ENCODE measurements at places on chromosomes 2 and 18.

GRCh38 chr2:217419055-217419671, 559.3 kb upstream of the TNP1 start:
- no peak for DNase-seq

GRCh38 chr2:155547571-155547970, 785.0 kb downstream of the NR4A2 start:
- no peak for DNase-seq

DNA sequence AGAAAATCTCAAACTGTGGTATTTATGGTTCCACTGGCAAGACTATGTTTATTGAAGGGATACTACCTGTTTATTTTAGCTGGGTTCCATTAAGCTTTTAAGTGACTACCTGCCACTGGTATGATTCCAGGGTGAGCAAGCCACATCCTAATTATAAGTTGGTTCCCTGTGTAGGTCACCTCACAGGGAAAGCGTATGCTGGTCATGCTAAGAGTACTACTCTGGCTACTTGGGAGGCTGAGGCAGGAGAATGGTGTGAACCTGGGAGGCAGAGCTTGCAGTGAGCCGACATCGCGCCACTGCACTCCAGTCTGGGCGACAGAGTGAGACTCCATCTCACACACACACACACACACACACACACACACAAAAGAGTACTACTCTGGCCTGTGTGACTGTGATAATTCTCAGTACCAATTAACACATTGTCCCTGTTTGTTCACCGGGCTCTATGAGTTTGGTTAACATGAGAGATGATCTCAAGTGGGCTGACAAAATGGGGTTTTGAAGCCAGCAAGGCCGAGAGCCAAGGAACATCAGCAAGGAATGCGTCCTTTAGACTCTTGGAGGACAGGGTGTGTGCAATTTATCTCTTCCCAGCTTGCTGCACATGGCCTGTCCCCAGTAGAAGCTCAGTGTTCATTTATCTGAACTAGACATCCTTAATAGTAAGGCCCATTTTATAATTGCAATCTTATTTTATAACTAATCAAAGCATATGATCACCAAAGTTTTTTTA, 15.2 kb upstream of the ITSN2 start:
- DNase-seq = no peak

- DNase-seq = no peak
These were observed 96.2 kb upstream of the SNTG2 start for GRCh38 chr2:854460-854859.

- no peak for DNase-seq
These were observed 232.4 kb upstream of the HNRNPA3 start for GRCh38 chr2:176979981-176980710.

DNA sequence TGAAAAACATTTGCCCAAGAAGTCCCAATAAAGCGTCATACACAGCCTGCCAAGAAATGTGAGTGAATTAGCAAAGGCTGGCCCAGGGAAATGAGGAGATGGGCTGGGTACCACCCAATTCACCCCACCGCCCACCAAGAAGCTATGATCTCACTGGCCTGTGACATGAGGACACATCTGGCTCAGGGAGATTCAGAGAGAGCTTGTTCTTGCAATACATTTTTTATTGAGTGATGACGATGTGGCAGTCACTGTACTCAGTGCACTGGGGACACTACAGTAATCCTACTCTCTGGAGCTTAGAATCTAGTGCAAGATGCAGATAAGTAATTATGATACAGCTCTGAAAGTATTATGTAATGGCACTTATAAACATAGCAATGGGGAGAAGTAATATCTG, 64.6 kb upstream of the IGFBP2 start:
- DNase-seq = no peak

DNA sequence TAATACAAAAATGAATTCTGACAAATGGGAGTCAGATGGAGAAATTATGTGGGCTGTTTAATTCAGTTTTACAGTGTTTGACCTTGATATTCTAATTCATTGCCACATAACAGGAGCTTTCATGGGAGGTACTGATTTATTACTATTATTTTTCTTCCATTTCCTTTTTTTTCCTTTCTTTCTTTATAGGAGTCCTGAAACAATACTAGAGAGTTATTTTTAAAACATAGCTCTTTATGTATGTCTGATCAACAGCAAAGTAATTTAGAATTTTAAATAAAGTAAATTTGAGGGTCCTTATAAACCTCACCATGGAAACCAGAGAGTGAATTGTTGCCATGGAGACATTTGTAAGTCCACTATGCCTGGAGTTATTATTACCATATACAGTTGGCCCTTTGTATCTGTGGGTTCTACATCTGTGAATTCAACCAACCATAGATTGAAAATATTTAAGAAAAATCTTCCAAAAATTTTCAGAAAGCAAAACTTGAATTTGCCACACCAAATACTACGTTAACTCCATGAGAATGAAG, 40.9 kb upstream of the PPP4R1 start:
- no peak for DNase-seq

- no peak for DNase-seq
These were observed 135.2 kb downstream of the BARD1 start for GRCh38 chr2:214674278-214674677.

GRCh38 chr2:113060396-113060795, 1.4 kb downstream of the IL36RN start:
- DNase-seq = no peak

DNA sequence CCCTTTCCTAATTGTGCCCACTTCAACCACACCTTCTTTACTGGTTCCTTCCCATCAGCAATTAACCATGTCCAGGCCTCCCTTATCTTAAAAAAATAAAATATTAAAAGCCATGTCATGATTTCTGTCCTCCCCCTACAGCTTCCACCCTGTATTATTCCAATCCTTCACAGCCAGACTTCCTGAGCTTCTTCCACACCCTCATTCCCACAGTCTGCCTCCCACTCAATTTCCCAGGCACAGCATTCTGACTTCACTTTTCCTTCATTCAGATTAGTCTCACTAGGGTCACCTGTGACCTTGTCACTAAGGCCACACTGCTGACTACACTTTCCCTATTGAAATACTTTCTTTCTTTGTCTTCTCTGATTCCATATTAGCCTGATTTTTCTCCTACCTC, 159.4 kb downstream of the DIS3L2 start:
- DNase-seq = no peak

DNA sequence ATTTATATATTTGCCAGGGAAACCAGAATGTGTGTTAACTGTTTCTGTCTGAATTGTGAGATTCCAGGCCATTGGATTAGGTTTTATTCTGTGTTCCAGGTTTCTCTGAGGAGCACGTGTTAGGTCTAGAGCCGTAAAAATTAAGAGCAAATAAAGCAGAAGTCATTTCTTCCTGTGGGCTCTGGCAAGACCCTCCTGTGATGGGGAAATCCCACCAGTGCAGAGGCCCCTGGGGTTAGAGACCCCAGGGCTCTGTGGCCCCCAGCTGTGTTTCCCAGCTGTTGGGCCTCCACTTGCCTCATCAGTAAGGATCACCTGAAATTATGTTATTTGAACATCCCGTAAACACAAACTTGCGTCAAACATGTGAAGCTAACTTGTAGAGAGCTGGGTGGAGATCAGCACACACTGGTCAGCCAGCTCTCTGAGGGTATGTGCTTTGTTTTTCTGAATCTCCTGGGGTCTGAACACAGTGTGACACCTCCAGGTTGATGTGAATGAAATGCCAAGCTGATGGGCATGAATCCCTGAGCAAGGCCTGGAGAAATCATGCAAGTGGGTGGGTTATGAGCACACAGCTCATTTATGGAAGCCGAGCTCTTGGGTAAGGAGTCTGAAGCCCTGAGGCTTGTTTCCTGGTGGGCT, 50.3 kb downstream of the HK2 start:
- DNase-seq = no peak

DNA sequence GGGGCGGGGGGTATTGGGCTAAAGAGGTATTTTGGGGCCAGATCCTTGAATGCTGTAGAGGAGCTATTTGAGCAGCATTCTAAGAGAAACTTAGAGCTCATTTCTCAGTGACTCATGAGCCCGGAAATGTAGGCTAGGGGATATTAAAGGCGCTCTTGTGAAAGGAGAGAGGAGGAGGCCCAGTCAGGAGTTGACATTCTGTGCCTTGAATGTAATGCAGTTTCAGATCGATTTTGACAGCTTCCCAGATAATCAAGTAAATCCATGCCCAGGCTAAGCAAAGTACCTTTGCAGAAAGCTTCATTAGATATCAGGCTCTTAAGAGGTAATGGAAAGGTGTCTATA, 1.5 kb downstream of the CAB39 start:
- no peak for DNase-seq

DNA sequence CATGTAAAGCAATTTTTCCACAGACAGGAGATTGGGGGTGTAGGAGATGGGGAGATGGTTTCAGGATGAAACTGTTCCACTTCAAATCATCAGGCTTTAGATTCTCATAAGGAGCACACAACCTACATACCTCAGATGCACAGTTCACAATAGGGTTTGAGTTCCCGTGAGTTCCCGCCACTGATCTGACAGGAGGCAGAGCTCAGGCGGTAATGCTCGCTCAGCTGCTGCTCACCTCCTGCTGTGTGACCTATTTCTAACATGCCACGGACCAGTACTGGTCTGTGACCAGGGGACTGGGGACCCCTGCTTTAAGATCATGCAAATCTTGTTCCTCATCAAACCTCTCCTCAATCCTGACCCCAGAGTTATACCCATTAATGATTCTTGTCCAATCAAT, 70.1 kb downstream of the RPE start:
- DNase-seq = no peak

GRCh38 chr2:1499033-1499795, 86.0 kb downstream of the TPO start:
- DNase-seq = no peak

DNA sequence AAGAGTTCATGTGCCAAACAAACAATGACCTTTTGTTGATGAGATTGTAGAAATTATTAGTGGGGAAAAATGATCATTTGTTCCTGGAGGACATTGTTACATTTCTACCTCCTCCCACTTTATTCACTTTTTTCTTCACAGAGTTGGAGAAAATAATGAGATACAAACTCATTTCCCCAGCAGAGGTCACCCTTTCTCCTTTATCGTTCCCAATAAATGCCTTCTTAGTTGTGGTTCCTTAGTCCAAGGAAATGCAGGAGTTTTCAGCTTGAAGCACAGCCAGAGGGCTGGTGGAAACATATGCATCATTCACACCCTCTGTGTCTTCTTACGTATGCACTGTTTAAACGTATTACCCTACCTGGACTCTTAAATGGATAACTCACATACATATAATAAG, 108.8 kb downstream of the SLC4A3 start:
- no peak for DNase-seq

DNA sequence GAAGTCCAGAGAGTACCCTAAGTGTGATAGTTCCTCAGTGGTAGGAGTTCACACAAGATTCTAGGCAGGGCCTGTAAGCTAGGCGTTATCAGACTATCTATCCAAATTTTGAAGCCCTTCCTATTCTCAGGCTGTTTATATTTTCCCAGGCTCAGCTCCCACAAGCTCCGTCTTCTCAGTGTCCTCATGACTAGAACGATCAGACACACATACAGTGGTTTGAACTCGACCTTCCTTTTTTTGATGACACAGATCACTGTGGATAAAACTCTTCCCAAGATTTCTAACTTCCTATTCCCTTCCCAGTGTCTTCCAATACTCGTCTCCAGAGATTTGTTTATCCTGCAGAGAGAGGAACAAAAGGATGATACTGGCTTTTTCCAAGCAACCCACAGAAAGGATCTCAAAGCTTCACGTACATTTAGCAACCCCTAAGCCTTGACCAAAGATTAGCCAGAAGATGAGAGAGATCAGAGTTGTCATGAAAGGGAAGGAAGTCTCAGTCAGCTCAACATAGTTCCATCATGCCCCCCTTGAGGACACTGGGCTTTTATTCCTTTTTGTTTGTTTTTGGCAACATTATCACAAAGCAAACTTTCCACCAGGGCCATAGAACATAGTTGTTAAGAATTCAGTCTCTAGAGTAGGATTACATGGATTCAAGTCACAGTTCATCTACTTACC, 42.3 kb upstream of the DOK6 start:
- no peak for DNase-seq

- no peak for DNase-seq
These were observed 115.6 kb downstream of the GLI2 start for GRCh38 chr2:120851116-120851773.

DNA sequence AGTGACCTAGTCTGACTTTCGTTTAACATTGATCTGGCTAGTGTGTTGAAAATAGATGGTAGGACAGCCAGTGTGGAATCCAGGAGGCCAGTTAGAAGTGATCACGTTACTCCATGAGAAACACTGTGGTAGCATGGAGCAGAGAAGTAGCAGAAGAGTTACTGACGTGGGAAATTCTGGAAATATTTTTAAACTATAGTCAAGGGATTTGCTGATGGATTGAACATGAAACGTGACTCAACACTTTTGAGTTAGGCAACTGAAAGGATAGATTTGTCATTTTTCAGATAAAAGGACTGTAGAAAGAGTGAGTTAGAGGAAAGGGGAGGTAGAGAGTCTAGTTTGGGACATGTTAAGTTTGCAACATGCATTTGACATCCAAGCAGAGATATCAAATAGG, 130.4 kb downstream of the IRS1 start:
- DNase-seq = no peak

DNA sequence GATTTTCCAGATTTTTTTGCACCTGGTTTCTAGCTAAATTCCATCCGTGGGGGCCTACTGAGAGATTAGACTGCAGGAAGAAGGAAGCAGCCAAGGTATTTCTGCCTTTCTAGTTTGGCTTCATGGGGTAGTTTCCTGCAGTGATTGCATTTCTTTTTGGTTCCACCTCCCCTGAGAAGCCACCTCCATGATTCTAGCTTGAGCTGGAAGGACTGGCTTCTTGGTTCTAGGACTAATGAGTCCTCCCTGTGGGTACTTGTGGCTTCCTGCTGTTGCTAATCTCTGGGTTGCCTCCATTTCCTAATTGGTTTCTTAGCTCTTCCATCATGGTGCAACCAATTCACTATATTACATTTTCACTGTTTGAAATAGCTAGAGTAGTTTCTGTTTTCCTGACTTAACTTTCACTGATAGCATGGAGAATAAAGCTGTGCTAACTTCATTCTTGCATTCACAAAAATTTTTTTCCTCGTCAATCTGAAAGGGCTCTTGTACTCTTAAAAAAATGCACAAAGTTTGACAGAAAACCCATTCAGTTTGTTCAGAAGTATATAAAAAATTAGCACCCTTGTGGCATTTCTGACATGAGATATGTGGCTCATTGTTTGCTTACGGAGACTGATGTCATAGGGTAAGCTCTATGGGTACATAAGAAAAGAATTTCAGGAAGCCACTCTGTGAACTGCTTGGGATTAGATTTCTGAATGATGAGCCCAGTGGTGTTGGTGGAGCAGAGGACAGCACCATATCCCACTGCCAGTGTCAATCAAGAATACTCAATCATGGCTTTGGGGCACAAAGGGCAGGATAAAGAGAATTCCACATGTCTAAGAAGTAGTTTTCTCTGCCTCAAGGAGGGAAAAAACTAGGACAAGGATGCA, 242.8 kb upstream of the RBMS1 start:
- DNase-seq = no peak

DNA sequence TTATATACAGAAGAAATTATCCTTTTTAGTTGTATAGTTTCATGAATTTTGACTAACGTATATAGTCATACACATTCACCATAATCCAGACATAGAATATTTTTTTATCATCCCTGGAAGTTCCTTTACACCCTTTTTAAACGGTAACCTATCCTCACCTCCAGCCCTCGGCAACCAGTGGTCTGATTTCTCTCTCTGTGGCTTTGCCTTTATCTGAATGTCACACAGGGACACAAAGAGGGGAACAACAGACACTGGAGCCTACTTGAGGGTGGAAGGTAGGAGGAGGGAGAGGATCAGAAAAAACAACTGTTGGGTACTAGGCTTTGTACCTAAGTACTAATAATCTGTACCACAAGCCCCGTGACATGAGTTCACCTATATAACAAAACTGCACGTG, 191.9 kb downstream of the MC4R start:
- DNase-seq = no peak

- no peak for DNase-seq
These were observed 38.2 kb downstream of the FAM178B start for GRCh38 chr2:96947949-96948833.
